Gastrocnemius medialis (tissue), 4 donors: ENCODE measurements at places on chromosomes 3 and 15. TPM values are rescaled to one million over a fixed set of nuclear protein-coding genes. Genes with fewer than 3 reads are reported as not detected.

Gene SPRED1
- 6.6 TPM for total RNA-seq

Gene DNAH12
- 0.02 TPM for total RNA-seq

Gene HLTF
- total RNA-seq, result 2.8 TPM

Gene CKMT1A
- total RNA-seq, result not detected

Gene RBPMS2
- total RNA-seq, result 0.61 TPM

Gene EXD1
- total RNA-seq, result not detected

DNA sequence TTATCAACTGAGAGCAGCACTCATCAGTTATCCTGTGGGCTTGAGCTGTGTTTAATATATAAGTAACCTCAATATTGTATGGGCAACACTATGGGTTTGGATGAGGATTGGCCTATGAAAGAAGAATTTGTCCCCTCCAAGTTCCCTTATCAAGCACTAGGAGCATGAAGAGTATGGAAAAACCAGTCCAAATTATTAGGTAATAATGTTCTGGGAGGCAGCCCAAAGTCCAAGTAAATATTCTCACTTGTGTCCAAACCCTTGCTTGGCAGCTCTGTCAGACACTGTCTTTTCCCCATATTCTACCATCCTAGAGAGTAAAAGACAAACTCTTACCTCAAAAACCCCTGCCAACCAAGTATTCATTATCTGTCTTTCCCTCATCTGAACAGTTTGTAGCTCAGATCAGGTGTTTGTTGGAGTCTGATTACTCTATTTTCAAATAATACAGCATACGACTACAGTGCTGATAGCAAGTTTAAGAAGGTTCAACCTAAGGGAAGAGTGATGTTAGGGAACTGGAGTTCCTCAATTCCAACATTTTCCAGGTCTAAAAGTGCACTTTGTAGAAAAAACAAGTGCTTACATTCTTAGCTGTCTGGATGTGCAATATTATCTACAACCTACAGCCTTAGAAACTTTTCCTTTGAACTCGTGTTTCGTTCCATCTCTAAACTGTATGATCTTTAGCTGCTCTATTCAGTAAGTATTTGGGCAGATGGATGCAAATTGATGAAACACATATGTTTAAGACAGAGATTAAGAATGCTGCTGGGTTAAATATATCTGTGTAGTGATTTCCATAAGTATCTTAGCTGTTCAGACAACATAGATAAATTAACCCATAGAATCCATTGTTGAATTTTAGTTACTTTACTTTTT, 89.7 kb upstream of the PHLDB2 start:
- H3K27me3 ChIP-seq, result no peaks in the 10 kb centered on the region
- no peak for DNase-seq
- peaks cover 10% of the 10 kb centered on the region for H3K4me1 ChIP-seq
- no peaks in the 10 kb centered on the region for H3K36me3 ChIP-seq

GRCh38 chr3:12229896-12230295, 59.0 kb upstream of the PPARG start:
- no peaks in the 10 kb centered on the region for H3K4me1 ChIP-seq
- no peaks in the 10 kb centered on the region for H3K27me3 ChIP-seq
- DNase-seq, result no peak
- H3K4me3 ChIP-seq, result no peak overlapping the region

GRCh38 chr3:189195302-189195701, 23.5 kb downstream of the TPRG1 start:
- H3K27ac ChIP-seq, result no peak overlapping the region
- H3K4me1 ChIP-seq, result no peaks in the 10 kb centered on the region
- no peak overlapping the region for H3K4me3 ChIP-seq
- H3K27me3 ChIP-seq, result no peaks in the 10 kb centered on the region
- H3K36me3 ChIP-seq, result no peaks in the 10 kb centered on the region

DNA sequence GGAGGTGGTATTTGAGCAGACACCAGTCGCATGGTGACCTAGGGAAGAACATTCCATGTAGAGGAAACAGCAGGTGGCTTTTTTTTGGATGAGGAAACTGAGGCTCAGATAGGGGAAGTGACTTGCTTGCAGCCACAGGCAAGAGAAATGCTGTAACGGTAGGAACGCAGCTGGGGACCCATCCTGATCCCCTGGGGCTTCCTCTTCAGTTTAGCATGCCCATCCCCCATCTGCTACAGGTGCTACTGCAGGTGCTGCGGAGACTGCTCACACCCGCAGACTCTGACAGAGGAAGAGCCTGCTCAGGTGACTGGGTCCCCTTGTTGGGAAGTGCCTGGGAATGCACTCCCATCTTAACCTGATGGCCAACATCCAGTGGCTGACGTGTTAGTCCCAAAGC, 55.4 kb upstream of the SEC13 start:
- DNase-seq, result no peak
- peak overlapping the region; percentile 80 for H3K27ac ChIP-seq
- H3K27me3 ChIP-seq, result no peaks in the 10 kb centered on the region
- H3K36me3 ChIP-seq, result no peaks in the 10 kb centered on the region

GRCh38 chr3:149581248-149581647, 76.6 kb downstream of the WWTR1 start:
- no peaks in the 10 kb centered on the region for H3K36me3 ChIP-seq
- no peak overlapping the region for H3K4me3 ChIP-seq
- DNase-seq, result no peak
- H3K4me1 ChIP-seq, result peaks cover 63% of the 10 kb centered on the region

DNA sequence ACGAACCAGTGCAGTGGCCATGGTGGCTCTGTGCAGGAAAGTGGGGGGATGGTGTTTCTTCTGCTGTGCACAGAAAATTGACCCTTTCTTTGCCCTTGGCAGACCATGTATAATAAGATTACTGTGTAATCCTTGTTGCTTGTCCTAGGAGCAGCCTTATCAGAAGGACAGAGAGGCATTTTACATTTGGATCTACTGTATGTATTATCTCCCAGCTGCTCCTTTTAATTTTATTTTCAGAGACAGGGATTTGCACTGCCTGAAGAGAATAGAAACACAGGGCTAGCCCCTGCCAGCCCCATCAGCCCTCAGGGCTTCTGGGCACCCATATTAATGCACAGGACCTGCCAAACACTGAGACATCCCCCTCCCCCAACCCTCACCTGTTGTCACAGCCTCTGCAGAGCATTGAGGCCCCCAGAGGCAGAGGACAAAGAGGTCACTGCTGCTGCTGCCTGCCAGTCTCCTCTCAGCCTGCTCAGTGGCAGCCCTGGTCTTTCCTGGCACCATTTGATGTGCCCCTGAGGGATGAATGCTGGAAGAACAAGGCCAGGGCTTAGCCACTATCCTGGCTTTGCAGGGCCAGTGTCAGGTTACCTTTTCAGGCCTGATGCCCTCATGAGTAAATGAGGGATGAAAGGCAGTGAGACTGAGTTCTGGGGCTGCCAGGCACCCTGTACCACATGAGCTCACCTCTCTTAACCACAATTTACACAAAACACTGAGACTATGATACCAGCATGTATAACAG, 533.4 kb downstream of the NTRK3 start:
- H3K4me1 ChIP-seq, result no peaks in the 10 kb centered on the region
- H3K36me3 ChIP-seq, result no peaks in the 10 kb centered on the region
- H3K27me3 ChIP-seq, result no peaks in the 10 kb centered on the region

- H3K4me1 ChIP-seq, result peaks cover 25% of the 10 kb centered on the region
- no peak overlapping the region for H3K4me3 ChIP-seq
- no peak for DNase-seq
- H3K27ac ChIP-seq, result no peak overlapping the region
- H3K27me3 ChIP-seq, result peaks cover 44% of the 10 kb centered on the region
Observed at GRCh38 chr15:74954515-74954914, 2.1 kb downstream of the RPP25 start.

- H3K27me3 ChIP-seq, result no peaks in the 10 kb centered on the region
- no peak overlapping the region for H3K4me3 ChIP-seq
Observed at GRCh38 chr3:125331243-125331642, 43.9 kb downstream of the ZNF148 start.
